Left lobe of liver (tissue), 2 donors: ENCODE measurements at places on chromosomes 4 and X.

DNA sequence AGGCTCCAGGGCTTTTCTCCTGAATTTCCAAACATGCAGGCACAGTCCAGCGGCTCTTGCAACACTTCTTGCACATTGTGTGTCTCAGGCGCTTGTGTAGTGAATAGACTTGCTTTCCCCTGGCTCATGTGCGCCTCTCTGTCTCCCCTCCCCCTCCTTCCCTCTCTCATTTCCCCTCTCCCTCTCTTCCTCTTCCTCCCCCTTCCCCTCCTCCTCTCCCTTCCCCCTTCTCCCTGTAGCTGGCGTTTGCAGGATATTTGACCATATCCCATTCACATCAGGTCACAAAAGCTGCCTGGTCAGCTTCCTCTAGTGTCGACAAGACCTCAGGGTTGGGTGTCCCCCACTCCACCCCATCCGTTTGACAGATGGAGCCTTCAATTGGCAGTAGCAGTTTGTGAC lies 2.4 kb downstream of the CHST7 start:
- DNase-seq: peak; percentile 63

DNA sequence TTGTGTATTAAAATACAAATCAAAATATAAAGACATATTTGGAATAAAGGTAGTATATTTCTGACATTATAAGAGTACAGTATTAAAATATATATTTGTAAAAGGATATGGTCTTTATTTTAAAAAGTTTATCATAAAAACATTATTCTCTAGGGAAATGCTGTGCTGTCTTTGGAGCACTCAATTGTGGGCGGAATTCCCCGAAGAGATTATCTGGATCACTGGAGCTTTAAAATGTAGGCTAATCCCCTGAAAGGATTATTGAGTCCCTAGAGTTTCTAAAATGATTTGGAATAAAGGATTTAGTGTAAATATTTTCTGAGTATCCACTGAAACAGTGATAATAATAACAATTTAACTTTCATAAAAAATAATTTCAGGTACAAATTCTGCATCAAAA lies 1239.4 kb downstream of the TECRL start:
- no peak for DNase-seq

- no peak for DNase-seq
Observed at GRCh38 chr4:85151371-85151770, 184.9 kb upstream of the WDFY3 start.

DNA sequence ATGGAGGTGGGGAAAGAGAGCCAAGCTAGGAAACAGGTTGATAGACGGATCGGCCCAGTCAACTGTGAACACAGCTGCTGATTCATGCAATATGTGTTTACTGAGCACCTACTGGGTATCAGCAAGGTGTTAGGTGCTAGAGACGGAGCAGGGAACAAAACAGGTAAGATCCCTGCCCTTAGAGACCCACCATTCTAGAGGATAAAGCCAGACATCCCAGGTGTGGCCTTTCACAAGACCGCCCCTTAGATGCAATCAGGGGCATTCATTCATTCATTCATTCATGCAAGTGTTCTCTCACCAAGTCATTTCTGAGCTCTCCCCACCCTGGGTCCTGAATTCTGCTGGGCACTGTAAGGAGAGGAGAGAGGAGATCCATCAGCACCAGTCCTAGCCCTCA lies 20.2 kb upstream of the MTM1 start:
- no peak for DNase-seq

GRCh38 chrX:101368800-101369199 lies 17.2 kb downstream of the BTK start:
- no peak for DNase-seq

DNA sequence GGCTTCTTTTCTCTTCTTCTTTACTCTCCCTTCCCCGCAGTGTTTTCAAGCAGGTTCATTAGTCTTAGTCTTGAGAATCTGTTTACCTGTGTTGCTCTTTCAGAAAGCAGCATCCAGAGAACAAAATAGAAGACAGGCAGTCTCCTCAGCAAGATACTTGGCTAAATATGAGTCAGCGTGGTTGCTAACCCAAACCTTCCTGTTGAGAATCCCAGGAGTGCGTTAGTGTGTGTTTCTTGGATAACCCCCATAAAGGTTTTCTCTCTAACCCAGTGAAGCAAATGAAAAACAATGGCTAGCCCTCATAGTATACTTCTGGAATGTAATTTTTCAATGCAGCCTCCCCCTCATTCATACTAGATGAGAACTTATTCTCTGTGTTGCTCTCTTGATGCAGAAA lies 41.1 kb downstream of the BMPR1B start:
- no peak for DNase-seq

GRCh38 chr4:13399257-13399656 lies 84.9 kb downstream of the RAB28 start:
- no peak for DNase-seq

GRCh38 chr4:98786866-98787265 lies 128.5 kb upstream of the TSPAN5 start:
- DNase-seq: no peak

DNA sequence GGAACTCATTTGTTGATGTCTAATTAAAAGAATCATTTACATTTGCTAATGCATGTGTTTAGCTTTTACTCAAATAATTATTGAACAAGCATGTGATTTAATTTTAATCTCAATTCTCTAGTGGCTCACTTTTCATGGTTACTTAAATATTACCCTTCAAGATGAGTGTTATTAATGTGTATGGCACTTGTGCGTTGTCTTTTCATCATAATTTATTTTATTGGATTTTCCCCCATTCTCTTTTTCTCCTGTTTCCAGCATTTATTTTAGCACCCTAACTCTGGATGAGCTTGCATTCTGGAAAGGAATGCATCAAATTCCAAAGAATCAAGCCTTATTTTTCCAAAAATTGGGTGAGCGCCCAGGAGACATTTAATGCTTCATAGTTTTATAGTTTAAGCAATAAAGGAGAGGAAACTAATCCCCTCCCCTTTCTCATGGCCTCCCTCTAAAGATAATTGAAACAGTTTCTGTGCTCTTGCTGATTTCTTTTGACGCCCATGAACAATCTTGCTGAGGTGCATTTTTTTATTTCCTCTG lies 191.1 kb upstream of the FAT4 start:
- no peak for DNase-seq

DNA sequence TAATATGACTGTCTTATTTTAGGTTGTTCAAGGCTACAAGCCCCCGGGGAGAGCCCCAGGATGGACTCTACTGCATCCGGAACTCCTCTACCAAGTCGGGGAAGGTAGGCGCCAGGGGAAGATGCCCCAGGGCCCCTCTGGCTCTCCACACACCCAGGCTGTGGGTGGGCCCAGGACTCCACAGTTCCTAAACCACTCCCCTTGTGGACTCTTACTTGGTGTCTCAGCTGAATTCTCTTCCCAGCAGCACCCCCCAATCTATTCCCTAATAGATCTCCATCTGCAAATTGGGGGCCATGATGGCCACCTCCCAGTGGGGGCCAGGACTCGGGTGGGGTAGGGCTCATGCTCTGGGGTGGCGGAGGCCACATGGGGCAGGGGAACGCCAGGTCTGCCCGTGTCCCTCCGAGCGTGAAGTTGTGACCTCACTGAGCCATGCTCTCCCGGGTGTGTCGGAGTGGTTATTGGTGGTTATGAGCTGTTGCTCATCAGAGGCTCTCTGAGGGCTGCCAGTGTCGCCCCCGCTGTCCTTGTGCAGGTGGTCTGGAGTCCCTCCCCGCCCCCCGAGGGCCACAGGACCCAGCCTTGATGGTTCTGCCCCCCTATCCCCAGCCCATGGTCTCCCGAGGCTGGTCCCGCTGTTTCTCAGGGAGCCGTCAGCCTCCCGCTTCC lies 11.2 kb upstream of the ADD1 start:
- DNase-seq: peak; percentile 42

DNA sequence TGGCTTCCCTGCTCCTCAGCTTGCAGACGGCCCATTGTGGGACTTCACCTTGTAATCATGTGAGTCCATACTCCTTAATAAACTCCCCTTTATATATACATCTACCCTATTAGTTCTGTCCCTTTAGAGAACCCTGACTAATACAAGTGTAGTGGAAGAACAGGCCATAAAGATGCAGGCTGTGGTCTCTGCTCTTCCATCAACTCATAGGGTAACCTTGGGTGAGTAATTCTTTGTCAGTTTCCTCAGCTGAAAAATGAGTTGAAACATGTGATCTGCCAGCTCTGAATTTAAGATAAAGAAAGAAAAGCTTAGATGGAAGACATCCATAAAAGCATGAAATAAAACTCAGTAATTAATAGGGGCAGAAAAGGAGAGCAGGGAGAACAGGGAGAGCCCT lies 103.6 kb downstream of the ENOX2 start:
- no peak for DNase-seq

DNA sequence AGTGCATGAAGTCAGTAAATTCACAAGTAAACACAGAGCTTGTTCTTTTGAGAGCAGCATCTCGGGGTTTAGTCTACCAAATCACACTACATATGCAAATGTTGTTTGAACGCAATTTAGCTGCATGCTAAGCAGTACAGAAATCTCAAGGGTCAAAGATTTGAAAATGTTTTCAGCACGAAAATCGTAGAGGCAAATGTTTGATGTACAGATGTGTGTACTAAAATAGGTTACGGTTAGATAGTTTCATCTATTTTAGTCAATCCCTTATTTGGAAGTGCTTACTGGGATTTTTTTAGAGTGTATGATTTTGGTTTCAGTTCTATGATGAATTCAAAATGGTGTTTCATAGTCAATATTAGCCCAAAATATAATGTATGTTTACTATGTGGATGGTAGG lies 1928.2 kb upstream of the TENM3 start:
- DNase-seq: no peak

DNA sequence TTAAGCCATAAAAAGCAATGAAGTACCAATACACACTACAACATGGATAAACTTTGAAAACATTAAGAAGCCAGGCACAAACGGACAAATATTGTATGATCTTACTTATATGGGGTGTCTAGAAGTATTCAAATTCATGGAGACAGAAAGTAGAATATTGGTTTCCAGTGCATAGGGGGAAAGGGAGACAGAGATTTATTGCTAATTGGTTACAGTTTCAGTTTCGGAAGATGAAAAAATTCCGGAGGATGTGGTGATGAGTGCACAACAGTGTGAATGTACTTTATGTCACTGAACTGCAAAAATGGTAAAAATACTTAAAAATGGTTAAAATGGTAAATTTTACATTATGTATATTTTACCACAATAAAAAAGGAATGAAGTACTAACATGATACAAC lies 5.1 kb upstream of the PRDX4 start:
- DNase-seq: no peak

DNA sequence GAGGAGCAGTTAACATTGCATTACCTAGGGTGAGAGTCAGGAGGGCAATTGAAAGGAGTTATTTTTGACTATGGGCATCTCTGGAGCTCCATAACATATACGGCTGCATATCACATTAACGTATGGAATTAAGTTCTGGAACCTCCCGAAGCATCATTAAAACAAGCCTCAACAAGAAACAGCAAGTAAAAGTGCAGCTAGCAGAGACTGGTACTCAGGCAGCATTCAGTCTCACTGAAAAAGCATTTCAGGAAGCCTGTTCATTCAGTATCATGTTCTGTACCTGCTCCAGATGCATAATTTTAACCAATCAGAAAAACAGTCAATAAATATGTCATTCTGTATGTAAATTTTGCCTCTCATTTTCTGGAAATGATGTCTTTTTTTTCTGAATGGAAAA lies 299.6 kb downstream of the EPHA5 start:
- DNase-seq: no peak

DNA sequence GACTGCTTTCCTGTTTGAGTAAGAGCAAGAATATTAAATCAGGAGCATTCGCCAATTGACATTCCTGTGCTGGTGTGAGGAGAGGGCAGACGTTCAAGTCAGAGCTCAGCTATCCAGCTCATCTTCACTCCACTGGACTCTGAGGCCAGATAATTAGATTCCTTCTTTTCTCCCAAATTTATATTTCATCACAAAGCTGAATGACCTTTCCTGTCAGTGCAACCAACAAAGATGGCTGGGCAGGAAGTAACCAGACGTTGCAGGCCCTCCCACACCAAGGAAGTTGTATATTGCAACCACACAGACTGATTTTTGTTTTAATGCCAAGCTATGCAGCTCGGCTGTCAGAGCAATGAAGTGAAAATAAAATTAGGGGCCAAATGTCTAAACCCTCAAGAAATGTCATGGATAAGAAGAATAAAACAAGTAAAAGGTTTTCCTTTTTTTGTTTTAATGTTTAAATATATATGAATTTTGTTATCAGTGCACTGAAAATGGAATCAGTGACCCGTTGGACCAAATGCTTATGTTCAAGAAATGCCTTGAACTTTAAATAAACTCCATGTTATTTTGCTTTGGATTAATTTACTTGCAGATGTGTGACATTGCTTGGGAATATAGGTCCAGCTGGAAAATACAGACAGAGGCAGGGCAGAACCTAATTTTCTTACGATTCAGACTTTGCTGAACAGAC lies 578.9 kb upstream of the FAT1 start:
- no peak for DNase-seq

DNA sequence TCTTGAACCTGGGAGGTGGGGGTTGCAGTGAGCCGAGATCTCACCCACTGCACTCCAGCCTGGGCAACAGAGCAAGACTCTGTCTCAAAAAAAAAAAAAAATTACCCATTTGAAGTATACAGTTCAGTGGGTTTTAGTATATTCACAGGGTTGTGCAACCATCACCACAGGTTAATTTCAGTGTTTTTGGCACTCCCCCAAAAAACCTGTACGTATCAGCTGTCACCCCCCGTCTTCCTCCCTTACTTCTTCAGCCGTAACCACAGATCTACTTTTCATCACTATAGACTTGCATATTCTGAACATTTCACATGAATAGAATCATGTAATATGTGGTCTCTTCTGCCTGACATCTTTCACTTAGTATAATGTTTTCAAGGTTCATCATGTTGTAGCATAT lies 11.7 kb upstream of the PTTG2 start:
- no peak for DNase-seq

DNA sequence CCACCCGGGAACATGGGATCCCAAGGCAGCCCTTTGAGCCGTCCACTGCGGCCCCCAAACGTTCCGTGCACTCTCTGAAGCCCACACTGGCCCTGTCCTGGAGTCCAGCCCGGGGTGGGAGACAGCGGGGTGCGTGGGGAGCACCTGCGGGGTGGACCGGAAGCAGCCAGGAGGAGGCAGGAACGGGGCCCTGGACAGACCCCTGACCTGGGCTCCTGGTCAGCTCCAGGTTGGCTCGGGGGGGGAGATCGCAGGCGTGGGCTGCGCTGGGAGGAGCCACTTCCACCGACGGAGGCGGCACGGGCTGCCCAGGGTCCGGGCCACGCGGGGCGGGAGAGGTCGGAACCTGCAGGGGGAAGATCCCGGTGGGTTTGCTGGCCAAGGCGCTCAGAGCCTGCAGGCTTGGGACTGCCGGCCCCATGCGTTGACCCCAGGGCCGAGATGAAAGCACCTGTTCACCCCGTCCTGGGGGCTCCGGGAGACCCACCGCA lies 5.7 kb upstream of the PLCXD1 start:
- peak; percentile 57 for DNase-seq

DNA sequence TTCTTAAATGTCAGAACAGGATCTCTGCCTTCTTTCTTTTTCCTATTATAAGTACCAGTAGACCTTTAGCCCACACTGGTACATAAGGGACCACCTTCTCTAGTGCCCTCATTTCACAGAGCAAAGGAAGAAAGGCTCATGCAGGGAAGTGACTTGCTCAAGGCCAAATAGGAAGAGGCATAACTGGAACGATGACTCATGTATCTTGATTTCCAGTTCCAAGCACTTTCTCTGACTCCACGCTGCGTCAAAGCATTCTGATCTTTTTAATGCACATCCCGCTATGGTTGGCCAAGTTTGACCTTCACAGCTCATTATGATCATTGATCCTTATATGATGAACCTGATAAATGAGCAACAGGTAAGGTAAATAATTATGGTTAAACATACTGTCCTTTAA lies 542.0 kb downstream of the GBA3 start:
- no peak for DNase-seq
